Epithelial cell of proximal tubule (primary cell): ENCODE measurements at places on chromosomes 1 and 21. TPM values are rescaled to one million over a fixed set of nuclear protein-coding genes. Genes with fewer than 3 reads are reported as not detected.

- no peak for DNase-seq
Measured at GRCh38 chr1:86866665-86867064, 47.3 kb downstream of the SELENOF start.

DNA sequence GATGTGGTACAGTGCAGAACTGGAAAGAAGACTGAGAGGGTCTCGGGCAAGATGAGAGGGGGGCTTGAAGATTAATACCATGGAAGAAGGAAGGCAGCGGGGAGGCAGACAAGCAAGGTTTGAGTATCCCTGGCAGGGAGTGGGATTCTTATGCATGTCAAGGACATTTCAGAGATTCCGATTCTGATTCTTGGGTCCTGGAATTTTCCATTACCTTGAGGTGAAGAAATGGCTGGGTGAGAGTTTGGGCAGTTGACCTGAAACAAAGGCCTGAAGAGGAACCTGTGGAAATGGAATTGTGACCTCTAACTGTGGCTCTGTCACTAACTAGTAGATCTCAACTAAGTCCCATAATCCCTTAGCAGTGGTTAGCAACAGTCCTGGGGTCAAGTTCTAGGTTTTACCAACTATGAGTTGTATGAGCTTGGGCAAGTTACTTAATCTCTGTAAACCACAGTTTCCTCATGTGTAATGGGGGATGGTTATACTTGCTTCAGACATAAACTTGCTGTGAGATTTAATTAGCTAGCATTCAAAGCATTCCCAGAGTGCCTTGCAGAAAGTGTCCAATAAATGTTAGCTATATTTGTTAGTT lies 8.6 kb upstream of the ACTN2 start:
- DNase-seq, result no peak

DNA sequence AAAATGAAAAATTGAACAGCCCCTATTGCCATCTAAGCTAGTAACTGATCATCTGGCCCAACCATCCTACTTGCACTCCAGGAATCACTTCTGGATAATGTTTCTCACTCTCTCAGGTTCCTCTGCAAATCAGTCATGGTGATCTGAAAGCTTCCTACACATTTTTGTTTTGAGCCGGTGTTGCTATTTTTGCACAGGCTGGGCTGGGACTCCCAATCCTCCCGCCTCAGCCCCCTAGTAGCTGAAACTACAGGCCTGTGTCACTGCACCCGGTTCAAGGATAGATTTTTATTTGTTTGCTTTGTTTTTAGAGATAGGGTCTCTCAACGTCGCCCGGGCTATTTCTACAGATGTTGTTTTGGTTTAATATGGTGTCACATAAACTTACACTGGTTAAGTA lies 40.5 kb upstream of the HMCN1 start:
- DNase-seq, result no peak

GRCh38 chr1:116710420-116711262 lies 43.1 kb upstream of the IGSF3 start:
- no peak for DNase-seq

GRCh38 chr1:220526294-220526693 lies 1.6 kb upstream of the MARK1 start:
- DNase-seq, result no peak

- no peak for DNase-seq
Measured at GRCh38 chr21:34154878-34155277, 81.5 kb downstream of the MRPS6 start.

PDPN gene
- total RNA-seq, result 7.6 TPM in 2 replicates
